ENCODE measurements at places on chromosomes 2 and 18.

DNA sequence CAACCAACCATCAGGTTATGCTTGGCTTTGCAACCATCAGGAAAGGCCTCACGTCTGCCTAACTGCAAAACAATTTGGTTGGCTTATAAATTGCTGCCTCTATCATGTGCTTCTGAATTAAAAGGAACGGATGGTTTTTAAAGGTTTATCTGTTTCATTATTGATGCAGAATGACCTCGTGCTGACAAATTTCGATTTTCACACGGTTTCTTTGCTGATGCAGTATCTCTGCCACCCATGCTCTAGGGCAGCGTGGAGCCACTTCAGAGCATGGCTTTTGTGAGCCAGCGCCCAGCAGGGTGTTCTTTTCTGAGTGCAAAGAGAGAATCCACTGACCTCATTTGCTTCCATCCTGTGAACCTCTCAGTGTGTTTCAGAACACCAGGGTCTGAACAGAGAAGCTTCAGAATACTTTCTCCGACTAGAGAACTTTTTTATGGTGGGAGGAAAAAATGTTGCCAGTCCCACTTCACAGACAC, 143.1 kb upstream of the L3MBTL4 start:
- no peak for DNase-seq

- no peak for DNase-seq
These were observed 36.5 kb downstream of the COLEC12 start for GRCh38 chr18:463827-464541.

DNA sequence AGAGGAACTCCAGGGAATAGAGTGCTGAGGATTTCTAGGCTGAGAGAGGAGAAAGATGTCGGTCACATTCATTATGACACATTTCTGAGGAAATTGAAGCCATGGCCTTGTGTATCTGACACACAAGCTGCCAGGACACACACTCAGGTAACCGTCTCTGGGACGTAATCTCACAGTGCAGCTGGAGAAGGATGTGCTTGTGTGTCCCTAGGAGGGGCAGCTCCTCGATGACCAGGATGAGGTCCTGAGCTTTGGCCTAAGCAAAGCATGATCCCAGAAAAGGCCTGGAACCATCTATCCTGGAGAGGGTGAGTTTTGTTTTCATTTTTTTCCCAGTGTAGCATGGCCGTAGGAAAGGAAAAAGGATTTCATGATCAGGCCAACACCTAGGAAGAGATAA, 102.2 kb downstream of the CAPN13 start:
- no peak for DNase-seq

DNA sequence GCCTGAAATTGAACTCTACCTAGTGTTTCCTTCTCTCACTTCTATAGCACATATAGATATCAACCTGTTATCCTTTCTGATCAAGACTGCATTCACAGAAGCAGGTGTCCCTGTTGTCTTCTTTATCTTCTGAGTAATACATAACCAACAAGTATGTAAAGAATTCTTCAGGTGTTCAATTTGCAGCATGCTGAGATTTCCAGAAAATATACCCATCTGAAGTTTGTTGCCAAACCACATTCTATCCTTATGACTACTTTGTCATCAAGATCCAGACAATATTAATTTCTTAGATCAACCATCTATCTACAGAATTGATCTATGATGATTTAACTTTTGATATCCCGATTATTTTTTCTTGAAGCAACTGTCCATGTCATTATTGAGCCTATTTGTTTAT, 69.5 kb downstream of the TGFA start:
- no peak for DNase-seq

DNA sequence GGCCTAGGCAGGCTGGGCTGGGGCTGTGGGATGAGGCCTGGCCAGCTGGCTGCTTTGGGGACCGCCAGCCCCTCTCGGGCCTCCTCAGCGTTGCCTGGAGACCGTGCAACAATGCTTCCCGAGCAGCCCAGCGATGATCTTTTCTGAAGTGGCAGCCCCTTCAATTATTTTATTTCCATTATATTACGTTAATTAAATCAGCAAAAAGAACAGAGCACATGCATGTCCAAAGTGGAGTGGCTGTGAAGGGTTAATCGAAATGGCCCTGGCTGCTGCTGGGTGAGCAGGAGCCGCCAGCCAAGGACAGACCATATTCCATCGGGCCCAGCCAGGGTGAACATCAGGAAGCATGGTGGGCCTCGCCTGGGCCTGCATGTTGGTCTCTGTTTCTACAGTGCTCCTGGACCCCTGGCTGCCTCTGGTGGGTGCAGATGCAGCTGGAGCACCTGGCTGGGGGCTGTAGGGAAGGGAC, 245.5 kb downstream of the MYCN start:
- DNase-seq, result no peak

- DNase-seq, result no peak
These were observed 138.2 kb downstream of the DPP10 start for GRCh38 chr2:114580691-114581090.

DNA sequence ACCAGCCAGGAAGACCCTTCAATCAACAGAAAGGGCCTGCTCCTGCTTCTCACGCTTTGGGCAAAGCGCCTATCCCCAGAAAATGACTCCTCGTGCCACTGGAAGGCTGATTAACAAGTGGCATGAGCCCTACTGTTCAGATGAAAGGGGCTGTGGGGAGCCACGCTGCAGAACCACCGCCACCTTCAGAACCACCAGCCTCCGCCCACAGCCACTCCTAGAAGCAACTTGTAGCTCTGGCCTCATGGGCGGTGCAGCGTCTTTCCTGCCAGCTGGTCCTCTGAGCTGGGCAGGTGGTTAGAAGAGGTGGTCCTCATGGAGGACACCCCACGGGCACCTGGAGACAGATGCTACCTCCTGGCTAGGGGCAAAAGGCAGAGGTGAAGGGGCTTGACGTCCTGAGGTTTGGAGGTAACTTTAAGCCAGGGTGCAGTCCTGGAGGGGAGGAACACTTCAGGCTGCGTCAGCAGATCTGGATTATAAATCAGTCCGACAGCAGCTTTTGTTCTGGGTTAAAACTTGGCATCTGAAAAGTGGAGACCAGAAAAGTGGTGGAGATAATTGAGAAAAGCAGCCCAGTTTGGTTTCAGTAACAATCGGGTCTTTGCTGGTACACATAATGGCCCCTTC, 861 bp upstream of the SEMA4C start:
- DNase-seq, result no peak

Data from AG20443 (cell line).